Neural crest cell (in vitro differentiated cells): ENCODE measurements at places on chromosomes 11 and 22.

GRCh38 chr22:19891317-19892256 lies 36.9 kb upstream of the GNB1L start:
- no peak for DNase-seq

GRCh38 chr22:20885557-20886323 lies 26.9 kb downstream of the SNAP29 start:
- peak; percentile 76 for DNase-seq

- DNase-seq, result no peak
Observed at GRCh38 chr11:16421826-16422225, 65.5 kb upstream of the SOX6 start.

GRCh38 chr11:117026593-117027330 lies 71.5 kb downstream of the SIK3 start:
- no peak for DNase-seq

DNA sequence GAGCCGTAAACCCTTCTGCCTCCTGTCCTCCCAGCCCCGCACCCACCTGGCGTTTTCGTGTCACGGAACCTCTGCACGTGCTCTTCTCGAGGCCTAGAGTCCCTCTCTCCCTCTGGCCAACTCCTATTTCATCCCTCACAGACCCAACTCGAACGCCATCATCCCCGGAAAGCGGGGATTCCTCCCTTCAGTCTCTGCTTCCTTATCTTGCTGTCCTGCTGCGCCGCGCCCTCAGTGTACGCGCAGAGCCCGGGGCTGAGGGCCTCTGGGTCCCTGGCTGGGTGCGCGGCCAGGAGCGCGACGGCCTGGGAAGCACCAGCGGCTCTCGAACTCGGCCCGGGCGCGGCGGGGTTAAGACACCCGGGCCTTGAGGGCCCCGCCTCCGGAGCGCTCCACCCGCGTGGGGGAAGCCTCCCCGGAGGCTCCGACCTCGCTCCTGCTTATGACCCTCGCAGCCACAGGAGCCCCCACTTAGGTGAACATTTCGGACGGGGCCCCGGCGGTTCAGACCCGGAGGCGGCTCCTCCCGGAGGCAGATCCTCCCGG lies 398 bp upstream of the ATG16L2 start:
- DNase-seq, result no peak

DNA sequence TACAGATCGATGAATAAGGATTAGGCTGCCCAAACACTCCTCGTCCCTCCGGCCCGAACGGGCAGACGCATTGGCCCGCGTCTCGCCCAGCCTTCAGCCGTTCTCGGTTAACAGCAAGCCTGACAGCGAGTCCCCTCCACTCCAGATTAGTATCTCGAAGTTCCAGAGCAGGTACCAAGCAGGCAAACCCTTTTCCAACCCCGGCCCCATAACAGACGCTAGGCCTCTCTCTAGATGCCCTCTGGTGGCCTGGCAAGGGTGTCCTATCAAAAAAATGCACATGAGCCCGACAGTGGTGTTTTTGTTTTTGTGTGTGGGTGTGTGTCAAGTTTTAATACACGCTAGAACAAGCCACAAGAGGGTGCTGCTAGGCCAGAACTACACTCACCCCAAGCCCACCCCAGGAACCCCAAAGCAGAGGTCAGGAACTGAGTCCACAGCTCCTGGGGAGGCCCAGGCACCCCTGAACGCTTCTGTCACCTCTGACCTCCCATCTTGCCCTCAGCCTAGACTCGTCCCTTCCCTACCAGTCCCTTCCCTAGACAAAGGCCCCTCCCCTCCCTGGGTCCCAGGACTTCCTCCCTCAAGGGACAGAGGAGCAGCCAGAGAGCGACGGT lies 658 bp upstream of the ARFGAP2 start:
- no peak for DNase-seq

- DNase-seq, result no peak
Observed at GRCh38 chr22:29291215-29291614, 15.2 kb upstream of the GAS2L1 start.

- no peak for DNase-seq
Observed at GRCh38 chr11:31617246-31617645, 107.7 kb downstream of the ELP4 start.

- no peak for DNase-seq
Observed at GRCh38 chr22:20951151-20951931, 15.7 kb upstream of the AIFM3 start.

GRCh38 chr22:45240104-45240809 lies 437 bp downstream of the KIAA0930 start:
- no peak for DNase-seq

GRCh38 chr11:74677131-74677530 lies 54.1 kb downstream of the CHRDL2 start:
- no peak for DNase-seq

DNA sequence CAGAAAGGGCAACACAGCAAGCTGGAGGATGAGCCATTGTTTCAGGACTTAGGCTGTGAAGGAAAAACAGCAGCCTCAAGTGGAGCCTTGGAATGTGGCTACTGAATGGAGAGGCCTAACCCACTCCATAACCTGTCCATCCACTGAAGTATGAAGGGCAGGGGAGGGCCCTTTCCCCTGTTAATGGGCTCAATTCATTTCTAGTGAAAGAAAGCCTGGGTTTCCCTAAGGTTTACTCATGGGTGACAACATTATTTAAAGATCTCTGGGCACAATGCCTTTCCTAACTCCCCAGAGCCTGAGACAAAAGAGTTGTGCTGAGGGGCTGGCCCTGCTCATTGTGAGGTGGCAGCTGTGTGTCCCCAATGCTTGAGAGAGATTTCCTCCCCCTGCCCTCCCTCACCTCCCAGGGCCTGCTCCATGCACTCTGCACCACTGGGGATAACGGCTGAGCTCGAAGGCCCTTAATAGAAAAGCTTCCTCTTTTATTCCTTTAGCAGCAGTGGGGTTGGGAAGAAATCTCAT lies 83.8 kb downstream of the ME3 start:
- peak; percentile 38 for DNase-seq

- DNase-seq, result no peak
Observed at GRCh38 chr22:33519974-33520903, 400.0 kb downstream of the LARGE1 start.

- DNase-seq, result no peak
Observed at GRCh38 chr22:23055449-23056179, 14.7 kb upstream of the GNAZ start.
